ENCODE measurements at places on chromosomes 4 and X.

- no peak for DNase-seq
Observed at GRCh38 chrX:16653424-16653823, 3.5 kb downstream of the S100G start.

DNA sequence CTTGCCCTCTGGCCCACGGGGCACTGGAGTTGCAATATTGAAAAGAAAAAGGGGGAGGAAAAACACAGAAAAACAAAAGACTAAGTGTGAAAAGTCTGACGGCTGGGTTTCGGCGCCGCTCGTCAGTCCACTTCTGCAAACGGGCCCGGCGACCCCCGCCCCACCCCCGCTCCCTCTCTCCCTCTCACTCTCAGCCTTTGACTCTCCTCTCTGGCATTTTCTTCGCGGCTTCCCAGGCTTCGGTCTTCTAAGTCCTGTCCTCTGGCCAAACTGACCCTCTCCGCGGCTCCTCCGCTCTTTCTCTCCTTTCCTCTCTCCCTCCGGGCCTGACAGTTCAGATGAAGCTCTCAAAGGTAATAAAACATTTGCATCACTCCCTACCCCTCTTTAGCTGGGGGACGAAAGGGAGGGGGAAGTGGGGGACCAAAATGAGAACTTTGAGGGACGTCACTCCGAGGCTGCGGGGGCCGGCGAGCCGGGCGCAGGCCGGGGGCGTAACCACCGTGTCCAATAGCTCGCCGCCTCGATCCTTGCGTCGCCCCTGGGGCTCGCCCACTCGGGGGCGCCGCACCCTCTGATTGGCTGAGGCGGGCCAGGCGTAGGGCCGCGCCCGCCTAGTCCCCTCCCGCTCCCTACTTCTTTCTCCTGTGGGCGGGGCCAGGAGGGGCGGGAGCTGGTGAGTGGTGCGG lies at the start of gene NKX6-1:
Gene NKX6-1 (minus strand): TSS at position 358 of the 689 bp plus-strand sequence. CDS start 1,064 bp downstream, outside the sequence.
- no peak for DNase-seq

- DNase-seq: no peak
Observed at GRCh38 chr4:127534041-127534825, 98.5 kb upstream of the INTU start.

DNA sequence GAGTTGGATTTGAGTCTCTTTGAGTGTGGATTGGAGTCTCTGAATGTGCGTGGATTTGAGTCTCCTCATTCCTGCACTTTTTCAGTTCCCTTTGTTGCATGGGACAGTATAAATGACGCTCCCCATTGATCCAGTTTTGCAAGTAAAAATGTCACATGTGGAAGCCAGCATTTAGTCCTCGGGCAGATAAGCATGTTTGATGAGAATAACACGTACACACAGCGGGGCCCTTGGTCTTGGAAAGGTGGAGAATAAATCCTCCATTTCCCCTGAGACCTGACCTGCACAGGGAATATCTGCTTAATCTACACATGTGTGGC lies 8.1 kb downstream of the P2RY8 start:
- no peak for DNase-seq

DNA sequence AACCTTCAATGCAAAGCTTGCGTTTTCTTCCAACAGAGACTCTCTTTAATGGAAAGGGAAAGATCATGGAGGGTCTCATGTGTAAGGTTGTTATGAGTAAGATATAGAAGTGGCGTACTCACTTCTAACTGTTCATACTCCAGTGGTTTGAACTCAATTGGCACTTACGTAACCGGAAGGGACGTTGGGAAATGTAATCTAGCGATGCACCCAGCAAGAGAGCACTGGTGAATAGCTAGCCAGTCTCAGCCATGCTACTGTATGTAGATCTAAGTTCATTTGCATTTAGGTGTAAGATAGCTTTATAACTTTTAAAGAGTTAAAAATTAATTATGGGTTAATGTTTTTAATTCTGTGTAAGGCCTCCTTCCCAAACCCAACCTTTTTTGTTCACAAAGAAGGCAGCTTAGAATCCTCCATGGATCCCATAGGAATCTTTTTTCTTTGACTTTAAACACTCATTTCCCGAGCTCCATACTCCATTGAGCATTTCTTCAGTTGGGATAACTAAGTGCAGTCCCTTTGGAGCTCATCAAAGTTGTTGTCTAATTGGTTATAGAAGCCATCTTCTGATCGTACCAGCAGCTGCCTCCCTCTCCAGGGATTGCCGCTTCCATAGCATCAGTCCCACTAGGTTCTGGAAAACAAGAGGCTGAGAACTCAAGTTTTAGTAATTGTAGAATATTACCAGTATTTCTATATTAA lies 191.1 kb downstream of the RAPGEF2 start:
- DNase-seq: no peak

DNA sequence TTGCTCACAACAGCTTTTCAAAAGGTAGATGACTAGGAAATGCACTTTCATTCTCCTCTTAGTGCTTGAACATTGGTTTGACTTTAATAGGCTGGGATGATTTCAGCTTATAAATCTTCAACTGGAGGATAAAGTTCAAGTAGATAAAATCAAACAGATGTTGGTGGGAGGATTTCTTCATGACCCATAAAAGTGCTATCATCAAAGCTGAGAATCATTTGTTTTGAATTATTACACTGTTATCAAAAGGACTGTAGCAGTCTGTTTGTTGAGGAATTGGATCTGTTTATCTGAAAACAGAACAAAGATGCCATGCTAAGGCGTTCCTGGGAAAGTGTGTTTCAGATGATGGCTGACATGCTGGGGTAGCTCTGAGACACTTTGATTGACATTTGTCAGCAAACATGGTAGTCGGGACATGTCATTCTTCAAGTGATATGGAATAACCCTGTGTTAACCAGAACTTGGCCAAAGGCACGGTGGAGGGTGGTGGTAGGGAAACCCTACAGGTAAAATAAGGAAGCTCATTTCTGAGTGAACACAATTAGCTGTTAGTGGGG lies 304.0 kb upstream of the PITX2 start:
- DNase-seq: no peak

DNA sequence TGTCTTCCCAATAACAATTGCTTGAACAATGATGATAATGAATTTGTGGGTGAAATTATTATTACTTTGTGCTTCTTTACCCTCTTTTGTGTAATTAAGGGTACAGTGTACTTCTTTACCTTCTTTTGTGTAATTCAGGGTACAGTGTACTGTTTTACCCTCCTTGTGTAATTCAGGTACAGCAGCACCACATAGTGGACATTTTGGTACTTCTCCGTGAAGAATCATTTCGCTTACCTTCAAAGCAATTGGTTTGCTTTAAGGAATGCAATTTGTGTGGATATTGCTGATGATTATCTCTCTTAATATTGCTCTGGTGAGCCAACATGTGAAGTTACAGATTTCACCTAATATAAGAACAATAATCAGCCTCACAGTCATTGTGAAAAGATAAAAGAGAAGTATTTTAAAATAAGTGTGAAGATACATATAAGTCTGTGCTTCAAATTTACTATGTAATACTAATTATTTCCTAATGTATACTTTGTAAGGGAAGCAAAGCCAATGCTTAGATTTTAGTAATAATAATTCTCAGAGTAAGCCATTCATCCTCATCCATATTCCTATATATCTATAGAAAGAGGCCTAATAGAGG lies 27.2 kb upstream of the SEC24B start:
- DNase-seq: no peak

DNA sequence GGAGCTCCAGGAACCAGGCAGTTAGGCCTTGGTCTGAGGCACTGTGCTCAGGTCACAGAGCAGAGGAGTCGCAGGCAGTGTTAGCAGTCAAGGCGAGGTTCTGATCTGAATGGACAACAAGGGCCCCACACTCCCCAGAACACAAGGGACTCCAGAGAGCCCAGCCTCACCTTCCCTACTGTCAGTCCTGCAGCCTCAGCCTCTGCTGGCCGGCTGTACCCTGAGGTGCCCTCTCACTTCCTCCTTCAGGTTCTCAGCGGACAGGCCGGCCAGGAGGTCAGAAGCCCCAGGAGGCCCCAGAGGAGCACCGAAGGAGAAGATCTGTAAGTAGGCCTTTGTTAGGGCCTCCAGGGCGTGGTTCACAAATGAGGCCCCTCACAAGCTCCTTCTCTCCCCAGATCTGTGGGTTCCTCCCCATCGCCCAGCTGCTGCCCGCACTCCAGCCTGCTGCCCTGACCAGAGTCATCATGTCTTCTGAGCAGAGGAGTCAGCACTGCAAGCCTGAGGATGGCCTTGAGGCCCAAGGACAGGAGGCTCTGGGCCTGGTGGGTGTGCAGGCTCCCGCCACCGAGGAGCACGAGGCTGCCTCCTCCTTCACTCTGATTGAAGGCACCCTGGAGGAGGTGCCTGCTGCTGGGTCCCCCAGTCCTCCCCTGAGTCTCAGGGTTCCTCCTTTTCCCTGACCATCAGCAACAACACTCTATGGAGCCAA lies 26.2 kb downstream of the MAGEA9 start:
- DNase-seq: no peak

- DNase-seq: no peak
Observed at GRCh38 chr4:48380583-48381167, 39.3 kb downstream of the SLAIN2 start.

GRCh38 chr4:155529272-155529671 lies 137.4 kb upstream of the GUCY1A1 start:
- DNase-seq: no peak

DNA sequence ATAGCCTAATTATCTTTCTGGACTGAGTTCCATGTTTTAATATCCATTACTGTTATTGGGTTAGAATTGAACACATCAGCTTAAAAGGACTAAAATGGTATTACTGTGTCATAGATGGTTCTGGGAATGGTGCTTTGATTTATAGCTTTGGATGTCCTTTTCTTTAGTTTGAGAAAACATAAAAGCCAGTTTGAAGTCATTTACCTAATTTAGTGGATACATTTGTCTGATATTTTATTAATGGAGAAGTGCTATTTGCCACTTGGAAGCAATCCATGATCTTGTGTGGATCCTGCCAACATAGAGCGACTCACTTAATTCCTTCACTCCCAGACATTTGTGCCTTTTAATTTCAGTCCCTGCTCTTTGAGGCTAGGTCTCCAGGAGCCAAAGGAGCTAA lies 212.4 kb upstream of the PACRGL start:
- DNase-seq: no peak

DNA sequence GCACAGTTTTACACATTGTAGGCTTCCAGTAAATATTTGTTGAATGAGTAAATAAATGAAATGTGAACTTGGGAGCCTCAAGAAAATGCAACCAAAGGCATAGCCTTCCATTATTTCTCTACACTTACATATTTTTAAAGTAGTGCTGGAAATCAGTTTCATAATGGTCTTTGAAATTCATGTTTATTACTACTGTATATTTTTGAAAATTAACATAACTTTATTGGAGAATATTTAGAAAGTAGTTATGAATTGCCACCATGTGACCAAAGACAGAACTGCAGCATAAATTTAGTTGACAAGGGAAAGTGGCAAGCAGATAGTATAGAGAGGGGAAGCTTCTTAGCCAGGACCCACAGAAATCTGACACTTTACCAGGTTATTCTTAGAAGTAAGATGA lies 6.4 kb downstream of the TCEAL8 start:
- DNase-seq: no peak

DNA sequence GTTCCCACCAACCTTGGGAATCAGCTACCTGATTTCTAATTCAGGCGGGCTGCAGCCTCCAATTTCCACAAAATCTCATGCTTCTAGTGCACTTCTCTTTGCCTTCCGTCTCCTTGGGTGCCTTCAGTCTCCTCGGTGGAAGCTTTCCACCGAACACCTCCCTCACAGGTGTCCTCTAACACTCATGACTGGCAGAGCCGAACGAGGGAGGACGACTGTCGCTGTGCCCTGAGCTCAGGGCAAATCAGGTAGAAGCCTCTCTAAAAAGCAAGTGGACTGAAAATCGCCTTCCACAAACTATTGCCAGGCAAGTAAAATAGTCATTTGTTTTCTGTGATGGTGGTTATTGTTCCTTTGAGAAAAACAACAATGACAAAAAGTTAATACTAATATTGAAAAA lies 176.1 kb upstream of the PPARGC1A start:
- DNase-seq: no peak

DNA sequence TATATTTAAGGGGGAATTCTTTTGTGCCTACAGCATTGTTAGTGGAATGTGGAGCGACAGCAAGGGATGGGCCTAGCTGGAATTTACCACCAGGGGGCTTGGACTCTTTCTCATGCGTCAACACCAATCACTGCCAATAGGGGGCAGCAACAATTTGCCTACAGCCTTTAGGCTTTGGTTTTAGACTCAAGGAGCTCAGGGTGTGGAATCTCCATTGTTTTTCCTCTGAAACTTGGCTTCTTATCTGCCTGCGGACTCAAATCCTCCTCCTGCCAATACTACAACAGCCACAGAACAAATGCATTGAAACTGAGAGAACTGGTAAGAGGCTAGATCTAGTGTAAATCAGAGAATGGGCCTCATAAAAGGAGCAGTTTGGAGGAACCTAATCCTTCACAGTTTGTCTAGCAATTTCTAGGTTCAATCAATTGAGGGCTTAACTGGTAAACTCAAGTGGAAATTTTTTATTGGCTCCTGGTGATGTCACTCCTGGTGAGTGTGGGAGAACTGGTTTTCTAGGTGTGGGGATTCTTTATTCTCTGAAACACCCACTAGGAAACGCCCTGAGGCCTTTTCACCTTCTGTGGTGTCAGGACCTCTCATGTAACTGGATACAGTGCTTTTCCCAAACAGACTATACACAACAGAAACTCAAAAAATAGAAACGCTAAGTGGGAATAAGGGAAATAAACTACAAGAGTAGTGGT lies 27.9 kb upstream of the TMSB4X start:
- DNase-seq: peak; percentile 82

DNA sequence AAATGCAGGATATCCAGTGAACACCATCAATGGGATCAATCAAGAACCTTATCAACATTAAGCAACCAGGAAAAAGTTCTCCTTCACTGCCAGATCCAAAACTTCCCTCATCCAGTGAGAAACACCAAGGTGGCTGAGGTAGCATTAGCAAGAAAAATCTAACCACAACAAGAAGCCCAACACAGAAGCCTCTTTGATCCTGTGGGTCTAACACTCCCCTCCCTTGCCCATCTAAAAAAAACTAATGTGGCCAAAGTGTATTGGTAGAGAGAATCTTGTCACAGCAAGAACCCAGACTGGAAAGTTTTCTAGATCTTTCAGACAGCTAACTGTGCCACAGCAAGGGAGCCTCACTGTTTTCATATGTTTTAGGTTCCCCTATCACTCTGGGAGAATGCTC lies 558.0 kb downstream of the STPG2 start:
- no peak for DNase-seq

GRCh38 chr4:152803541-152803940 lies 23.8 kb downstream of the ARFIP1 start:
- DNase-seq: no peak

- DNase-seq: no peak
Observed at GRCh38 chrX:103099691-103100090, 6.7 kb upstream of the NXF3 start.

DNA sequence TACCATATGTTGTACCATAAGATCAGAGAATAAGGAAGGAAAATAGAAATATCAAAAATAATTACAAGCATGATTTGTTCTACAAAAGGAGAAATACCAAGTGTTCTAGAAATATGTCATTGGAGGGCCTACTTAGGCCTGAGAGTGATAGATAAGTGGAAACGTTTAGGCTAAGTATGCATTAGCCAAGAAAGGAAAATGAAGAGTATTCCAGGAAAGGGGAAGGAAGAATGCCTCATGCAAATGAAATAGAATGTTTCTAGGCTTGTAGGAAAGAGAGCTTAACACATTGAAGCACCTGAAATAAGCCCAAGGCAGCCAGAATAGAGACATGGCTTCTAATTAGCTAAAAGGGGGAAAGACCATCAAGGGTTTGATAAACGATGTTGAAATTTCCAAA lies 595.7 kb upstream of the ATOH1 start:
- no peak for DNase-seq

GRCh38 chrX:108348525-108348924 lies 89.7 kb downstream of the COL4A6 start:
- DNase-seq: no peak

Measured in stimulated activated CD4-positive, alpha-beta T cell treated with anti-CD3 and anti-CD28 coated beads, Interleukin-1b, Interleukin-23, amount 100 ng/mL, for 4 hours (primary cell).